H1 (cell line): ENCODE measurements at places on chromosomes 4 and X. TPM values are rescaled to one million over a fixed set of nuclear protein-coding genes. Genes with fewer than 3 reads are reported as not detected.

Gene TCEANC
- total RNA-seq = 2.0 and 3.2 TPM in 2 replicates

GRCh38 chrX:69179380-69179911 is 14.2 kb upstream of the PJA1 start:
- DNase-seq = no peak

DNA sequence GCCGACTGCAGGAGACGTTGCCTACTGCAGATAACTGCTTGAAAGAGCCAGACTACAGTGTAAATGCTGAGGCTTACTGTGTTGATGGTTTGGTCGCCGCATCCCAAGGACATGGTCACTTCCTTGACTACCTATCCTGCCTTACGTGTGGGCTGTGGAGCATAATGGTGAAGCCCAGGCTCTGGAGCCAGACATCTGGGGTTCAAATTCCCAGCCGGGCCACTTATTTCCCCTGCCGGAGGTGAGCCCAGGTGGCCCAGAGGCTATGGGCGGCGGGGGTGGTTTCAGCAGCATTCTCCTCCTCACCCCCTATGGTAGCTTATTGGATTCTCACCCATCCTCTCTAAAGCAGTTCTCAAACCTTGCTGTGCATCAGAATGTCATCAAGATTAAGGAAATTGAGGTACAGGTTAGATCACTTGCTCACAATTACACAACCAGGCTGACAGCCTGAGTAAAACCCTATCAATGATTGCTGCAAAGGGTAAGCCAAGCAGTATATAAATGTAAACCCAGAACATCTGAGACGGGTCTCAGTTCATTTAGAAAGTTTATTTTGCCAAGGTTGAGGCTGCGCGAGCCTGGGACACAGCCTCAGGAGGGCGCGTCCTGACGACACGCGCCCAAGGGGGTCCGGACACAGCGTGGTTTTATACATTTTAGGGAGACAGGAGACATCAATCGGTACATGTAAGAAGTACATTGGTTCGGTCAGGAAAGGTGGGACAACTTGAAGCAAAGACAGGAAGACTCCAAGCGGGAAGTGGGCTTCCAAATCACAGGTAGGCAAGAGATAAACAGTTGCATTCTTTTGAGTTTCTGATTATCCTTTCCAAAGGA is 48.5 kb downstream of the EVC start:
- peak; percentile 33 for DNase-seq

DNA sequence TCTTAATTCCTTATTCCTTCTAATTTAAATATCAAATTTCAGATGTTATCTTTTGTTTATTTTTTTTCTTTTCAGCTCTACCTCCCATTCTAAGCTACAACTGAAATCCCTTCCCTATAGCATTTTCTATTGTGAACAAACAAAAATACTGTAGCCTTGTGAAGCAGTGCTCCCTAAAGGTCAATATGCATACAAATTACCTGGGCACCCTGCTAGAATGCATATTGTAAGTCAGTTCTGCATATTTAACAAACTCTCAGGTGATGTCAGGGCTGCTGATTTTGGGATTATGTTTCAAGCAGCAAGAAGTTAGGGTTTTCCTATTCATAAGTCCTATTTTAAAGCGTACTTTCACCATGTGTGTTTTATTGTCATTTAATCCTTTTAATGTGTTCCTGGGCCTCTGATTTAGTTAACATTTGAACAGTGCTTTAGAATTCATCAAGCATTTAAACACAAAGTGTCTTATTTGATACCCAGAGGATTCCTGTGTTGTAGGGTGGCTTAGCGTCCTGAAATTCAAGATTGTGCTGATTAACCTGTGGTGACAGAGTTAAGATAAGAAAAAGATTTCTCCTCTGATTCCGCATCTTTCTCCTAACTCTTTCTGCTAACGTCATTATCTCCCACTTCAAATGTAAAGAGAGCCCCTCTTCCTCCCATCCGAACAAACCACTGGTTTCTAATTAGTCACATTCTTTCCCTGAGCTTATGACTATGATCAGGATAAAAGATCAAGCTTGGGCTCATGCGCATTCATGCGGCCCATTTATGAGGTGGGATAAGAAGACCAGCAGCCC is 221.3 kb downstream of the ANK2 start:
- no peak for DNase-seq

DNA sequence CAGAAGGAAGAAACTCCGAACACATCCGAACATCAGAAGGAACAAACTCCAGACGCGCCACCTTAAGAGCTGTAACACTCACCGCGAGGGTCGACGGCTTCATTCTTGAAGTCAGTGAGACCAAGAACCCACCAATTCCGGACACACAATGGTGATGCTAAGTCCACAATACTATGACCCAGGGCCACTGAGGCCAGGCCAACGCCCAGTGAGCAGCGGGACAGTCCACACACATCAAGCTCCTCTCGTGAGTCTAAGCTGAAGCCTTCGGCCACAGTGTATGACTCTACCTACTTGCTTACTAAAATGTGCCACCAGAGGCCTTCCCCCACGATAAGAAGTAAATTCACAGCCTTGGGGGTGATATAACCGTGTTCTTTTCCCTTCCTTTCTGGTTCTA is 10.2 kb upstream of the CDKN2AIP start:
- DNase-seq = no peak
